ENCODE measurements at places on chromosomes 2 and 18.
A peak's percentile ranks its signal among the peaks of the same experiment; 100 is the strongest.

DNA sequence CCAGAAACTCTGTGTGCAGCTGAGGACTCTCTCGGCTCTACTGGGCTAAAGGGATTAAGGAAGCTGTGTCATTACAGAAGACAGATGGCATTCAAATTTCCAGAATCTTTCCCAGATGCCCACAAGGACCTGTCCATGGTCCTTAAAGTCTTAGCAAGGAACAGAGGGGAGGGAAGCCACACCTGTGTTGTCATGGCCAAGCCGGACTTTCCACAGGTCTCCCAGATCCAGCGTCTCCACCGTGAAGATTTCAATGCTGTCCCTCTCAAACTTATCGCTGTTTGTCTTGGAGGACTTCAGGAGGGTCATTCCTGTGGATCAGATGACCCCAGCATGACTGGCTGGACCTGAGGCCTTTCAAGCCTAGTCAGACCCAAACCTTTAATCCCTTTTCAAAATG, 114.5 kb downstream of the LOXHD1 start:
- DNase-seq: no peak

DNA sequence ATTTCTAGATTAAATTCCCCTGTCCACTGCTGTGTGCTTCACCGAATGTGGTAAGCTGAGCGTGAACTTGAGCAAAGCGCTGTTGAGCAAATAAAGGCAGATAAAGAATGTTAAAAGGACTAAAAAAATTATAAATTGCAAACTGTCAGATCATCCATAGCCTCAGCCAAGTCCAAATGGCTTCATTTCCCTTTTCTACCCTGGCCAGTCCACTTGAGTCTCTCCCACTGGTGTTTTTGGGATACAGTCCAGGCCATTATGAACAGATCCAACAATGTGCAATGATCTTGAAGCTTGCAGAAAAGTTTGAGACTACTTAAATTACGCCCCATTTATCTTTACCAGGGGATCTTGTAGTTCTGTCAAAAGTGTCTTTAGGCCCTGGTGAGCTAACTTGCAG, 254.6 kb upstream of the PIK3C3 start:
- DNase-seq: no peak

DNA sequence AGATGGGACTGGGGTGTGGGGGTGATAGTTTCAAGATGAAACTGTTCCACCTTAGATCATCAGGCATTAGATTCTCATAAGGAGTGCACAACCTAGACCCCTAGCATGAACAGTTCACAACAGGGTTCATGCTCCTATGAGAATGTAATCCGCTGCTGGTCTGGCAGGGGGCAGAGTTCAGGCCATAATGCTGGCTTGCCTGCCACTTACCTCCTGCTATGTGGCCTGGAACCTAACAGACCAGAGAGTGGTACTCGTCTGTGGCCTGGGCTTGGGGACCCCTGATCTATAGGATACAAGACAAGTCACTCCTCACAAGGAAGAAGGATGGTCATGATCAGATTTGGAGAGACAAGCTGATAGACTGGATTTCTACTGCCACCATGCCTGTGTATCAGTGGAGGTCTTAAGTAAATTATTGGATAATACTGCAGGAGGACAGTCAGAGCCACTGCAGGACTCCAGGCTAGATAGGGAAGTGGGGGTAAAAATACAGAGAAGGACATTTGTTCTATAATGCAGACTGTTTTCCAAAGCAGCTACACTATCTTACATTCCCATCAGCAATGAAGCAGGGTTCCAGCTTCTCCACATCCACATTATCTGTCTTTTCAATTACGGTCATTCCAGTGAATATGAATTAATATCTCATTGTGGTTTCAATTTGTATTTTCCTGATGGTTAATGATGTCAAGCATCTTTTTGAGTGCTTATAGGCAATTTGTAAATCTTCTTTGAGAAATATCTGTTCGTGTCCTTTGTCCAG, 28.8 kb upstream of the APOB start:
- no peak for DNase-seq

DNA sequence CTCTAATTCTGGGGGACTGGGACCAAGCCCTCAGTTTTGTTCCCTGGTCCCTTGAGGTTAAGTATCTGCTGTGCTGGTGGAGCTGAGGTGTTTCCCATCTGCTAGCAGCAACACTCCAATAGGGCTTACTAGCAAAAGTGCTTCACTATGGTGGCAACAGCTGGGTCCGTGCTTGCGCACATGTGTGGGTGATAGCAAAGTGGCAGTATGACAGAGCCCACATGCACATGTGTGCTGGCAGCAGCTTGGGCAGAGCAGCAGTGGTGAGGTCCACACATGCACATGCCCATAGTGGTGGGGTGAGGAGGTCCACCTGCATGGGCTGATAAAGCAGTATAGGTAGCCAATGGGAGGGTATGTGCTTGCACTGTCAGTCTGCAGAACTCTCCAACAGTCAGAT, 1723.7 kb downstream of the SUCLG1 start:
- no peak for DNase-seq

GRCh38 chr2:6958616-6959235, 41.5 kb downstream of the RNF144A start:
- no peak for DNase-seq

DNA sequence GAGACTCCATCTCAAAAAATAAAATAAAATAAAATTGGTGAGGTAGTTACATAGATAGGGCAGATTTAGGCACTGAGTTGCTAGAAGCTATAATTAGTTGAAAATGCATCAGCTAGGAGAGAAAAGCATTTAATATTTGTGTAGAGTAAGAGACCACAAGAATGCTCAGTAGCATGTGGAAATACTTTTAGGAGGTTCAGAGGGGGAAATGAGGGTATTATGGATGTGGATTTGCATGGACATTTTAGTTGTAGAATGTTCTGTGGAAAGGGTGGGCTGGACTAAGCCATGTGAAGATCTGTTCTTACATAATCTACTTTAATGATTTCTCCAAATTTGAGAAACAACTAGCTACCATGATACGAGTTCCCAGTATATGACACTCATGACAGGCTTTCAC, 95.5 kb downstream of the ATP9B start:
- no peak for DNase-seq

- no peak for DNase-seq
Measured at GRCh38 chr2:162153608-162154224, 1.7 kb upstream of the GCG start.

GRCh38 chr2:211085056-211085680, 528.8 kb downstream of the CPS1 start:
- no peak for DNase-seq

- DNase-seq: no peak
Measured at GRCh38 chr2:95056461-95057459, 31.3 kb downstream of the MAL start.

DNA sequence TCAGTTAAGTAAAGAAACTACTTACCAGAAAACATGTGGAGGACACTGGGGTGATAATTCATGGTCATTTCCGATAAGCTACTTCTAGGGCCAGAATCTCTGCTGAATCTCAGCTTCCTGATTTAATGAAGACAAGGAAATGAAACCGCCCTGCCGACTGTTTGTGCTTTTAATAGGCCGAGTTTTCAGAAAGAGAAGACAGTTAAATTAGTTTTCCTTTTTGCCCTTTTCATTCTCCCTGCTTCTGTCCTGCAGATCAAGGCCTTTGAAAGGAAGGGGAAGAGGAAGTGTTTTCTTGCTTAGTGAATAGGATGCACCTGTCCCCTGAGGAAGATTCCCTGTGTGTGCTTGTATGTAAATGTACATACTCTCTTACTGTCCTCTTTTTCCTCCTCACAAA, 126.6 kb downstream of the SH3RF3 start:
- no peak for DNase-seq

DNA sequence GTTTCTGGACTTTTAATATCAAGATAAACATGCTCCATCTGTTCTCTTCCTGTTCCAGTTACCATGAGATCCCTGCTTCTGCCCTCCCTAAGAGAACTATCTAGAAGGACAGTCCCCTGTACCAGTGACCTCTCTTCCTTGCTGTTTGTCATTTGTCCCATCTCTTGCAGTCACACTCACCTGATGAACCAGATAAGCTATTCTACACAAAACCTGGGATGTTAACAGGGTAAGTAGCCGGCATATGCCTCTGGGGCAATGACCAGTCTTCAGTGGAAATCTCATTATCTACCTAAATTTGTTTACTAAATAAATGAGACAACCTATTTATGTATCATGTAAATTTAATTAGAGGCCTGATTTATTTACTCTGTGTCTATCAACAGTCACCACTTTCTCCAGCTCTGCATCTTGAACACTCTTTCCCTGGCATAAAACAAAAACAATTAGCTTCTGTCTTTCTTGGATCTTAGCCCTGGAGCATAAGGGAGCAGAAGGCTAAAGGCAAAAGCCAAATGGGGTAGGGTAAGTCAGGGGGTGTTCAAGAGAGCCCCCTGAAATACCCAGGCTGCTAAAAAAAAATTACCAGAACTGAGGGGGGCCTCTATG, 337.7 kb downstream of the ALK start:
- no peak for DNase-seq

DNA sequence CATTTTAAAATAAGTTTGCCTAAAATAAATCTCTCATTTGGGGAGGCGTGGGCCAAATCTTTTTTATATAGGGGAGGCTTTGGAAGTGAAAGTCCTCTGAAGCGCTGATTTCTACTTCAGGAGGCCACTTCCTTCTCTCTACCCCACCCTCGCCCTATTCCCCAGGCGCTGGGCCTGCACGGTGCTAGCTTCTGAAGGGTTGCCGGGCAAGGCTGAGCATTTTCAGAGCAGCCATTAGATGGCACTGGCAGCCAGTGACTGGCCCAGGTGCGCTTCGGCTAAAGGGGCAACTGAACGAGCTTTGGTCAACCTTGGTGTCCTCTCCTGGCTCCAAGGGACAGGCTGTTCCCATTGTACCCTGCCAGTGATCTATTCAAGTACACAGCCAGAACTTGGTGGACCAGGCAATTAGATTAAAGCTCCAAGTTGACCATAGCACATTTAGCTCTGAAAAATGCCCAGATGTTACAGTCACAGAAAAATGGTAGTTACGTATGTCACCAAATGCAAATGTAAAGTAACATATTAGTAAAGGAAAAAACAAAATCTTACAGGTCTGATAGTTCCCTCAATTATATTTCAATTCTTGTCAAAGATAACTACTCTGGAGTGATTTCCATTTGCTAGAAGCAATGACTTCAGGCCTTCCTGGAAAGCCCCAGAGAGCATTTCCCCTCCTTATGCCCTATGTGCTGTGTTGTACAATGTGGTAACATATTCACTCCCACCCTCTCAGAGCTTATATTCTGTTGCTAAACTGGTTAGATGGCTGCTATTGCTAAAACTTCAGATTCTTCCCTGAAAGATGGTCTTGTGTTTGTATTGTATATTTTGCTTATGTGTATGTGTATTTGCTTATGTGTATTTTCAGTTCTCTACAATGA, 2.1 kb downstream of the POMC start:
- peak; percentile 25 for DNase-seq

DNA sequence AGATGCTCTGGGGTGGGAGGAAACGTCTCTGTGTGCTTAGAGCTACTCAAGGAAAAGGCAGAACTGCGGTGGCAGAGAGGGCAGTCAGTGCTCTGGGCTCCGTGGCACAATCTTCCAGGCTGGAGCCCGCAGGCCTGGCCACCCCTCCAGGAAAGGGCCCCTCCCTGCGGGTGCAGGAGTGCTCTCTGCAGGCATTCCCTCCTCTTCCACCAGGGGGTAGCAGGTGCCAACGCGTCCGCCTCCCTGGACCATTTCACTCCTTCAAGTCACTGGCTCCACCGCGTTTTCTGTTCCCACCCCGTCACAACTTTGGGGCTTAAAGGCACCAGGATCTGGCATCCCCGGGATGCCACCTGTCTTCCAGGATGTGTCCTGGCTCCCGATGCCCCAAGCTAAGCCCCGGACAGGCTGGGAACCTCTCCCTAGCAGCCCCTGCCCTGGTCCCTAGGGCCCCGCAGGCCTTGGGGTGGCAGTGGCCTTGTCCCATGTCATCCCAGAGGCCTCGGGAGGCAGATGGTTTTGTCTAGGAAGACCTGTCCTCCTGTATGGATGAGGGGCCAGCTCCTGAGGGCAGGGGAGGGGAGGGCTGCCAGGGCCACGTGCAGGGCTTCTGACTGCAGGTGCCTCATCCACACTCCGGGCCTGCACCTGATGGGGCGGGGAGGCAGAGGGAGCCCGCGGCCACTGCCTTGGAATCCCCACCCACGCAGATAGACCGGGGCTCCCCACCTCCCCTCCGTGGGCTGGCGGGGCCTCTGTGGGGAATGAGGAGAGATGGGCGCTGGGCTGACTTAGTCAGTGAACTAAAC, 26.4 kb downstream of the KCNIP3 start:
- DNase-seq: no peak

DNA sequence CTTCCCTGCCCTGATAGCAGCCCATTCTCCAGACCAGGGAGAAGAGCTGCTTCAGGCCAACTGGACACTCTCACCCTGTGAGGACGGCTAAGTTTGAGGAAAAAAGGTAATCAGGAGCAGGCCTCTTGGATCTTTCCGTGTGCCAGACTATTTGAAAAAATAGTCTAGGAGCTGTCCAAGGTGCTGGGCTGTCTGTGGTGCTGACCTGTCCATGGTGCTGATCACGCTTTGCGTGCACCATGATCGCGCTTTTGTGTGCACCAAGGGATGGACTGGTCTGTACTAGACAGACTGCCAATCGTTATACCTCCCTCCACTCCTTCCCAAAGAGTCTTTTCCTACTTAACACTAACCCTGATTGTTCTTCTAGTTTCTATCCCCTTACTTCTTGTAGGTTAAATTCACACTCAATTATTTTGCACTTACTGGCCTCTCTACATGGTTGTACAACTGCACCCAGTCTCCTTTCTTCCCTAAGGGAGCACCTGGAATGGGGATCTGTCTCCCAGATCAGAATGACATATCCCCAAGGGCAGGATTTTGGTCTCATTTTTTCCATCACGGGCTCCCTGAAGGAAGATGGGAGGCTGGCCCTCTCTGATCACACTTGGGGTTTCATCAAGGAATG, 295.4 kb downstream of the CELF4 start:
- DNase-seq: no peak

DNA sequence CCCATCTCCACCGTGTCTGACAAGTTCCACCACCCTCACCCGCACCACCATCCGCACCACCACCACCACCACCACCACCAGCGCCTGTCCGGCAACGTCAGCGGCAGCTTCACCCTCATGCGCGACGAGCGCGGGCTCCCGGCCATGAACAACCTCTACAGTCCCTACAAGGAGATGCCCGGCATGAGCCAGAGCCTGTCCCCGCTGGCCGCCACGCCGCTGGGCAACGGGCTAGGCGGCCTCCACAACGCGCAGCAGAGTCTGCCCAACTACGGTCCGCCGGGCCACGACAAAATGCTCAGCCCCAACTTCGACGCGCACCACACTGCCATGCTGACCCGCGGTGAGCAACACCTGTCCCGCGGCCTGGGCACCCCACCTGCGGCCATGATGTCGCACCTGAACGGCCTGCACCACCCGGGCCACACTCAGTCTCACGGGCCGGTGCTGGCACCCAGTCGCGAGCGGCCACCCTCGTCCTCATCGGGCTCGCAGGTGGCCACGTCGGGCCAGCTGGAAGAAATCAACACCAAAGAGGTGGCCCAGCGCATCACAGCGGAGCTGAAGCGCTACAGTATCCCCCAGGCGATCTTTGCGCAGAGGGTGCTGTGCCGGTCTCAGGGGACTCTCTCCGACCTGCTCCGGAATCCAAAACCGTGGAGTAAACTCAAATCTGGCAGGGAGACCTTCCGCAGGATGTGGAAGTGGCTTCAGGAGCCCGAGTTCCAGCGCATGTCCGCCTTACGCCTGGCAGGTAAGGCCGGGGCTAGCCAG, 1.2 kb downstream of the ONECUT2 start:
- DNase-seq: no peak
